Cerebellum (tissue), 4 donors: ENCODE measurements at places on chromosomes 4 and X.

DNA sequence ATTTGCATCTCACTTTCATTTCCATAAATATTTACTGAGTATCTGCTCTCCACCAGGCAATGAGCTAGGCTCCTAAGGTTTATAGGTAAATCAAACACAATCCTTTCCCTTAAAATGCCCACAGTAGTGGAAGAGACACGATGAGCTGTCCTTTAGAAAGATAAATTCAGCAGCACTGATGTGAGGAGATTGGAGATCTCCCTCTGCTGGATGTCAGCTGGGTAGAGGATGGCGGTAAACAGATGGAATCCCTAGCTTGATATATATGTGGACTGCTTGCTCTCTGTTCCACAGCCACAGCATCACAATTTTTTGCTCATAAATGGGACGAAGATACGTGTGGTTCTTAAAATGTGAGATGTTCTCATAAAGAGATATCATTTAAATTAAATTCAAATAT lies 216.4 kb upstream of the RASGEF1B start:
- DNase-seq: no peak

DNA sequence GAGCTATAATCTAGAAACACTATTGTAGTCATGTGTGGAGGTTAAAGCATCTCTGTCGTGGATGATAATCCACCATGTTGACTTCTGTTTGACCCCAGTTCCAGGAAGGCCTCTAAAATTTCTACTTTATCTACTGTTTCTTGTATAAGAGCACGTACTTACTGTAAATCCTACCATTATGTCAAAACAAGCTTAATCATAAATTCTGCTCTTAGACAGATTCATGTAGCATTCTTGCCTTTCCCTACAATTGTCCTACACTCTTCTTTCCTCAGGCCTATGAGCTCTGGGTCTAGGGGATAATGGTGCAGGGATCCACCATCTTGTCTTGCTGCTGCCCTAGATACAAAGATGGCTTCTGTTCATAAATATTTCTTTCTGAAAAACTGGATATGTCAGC lies 2594.3 kb downstream of the ARAP2 start:
- DNase-seq: no peak

- no peak for DNase-seq
These were observed 27.5 kb downstream of the FBXW7 start for GRCh38 chr4:152508386-152508785.

- no peak for DNase-seq
These were observed 132.8 kb upstream of the BMP3 start for GRCh38 chr4:80897537-80898303.
